ENCODE measurements at places on chromosomes 12 and 14. TPM values are rescaled to one million over a fixed set of nuclear protein-coding genes. Genes with fewer than 3 reads are reported as not detected.

Gene RBM19
- total RNA-seq: 36.1 TPM

DNA sequence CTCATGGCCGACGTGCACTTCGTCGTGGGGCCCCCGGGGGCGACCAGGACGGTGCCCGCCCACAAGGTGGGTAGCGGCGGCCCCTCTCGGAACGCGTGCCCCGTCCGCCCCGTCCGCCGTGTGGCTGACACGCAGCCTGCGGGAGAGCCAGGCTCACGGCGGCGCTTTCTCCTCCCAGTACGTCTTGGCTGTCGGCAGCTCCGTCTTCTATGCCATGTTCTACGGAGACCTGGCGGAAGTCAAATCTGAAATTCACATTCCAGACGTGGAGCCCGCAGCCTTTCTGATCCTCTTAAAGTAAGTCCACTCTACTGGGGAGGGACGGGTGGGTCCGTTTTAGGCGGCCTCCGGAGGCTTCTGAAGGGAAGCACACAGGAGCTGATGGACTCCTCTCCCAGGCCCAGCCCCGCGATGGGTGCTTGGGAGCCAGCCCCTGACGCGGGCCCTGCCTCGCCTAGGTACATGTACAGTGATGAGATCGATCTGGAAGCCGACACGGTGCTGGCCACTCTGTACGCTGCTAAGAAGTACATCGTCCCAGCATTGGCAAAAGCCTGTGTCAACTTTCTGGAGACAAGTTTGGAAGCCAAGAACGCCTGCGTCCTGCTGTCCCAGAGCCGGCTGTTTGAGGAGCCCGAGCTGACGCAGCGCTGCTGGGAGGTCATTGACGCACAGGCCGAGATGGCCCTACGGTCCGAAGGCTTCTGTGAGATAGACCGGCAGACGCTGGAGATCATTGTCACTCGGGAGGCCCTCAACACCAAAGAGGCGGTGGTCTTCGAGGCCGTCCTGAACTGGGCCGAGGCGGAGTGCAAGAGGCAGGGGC, 1.1 kb downstream of the BTBD6 start:
- no peak for ATAC-seq

Gene MYH6
- total RNA-seq: not detected

Gene TESPA1
- 0.20 TPM for total RNA-seq

Gene TAS2R7
- 0.23 TPM for total RNA-seq

- no peak for ATAC-seq
Measured at GRCh38 chr12:115223322-115223721, 539.3 kb upstream of the TBX3 start.

Gene GNG2
- 116 TPM for total RNA-seq

GRCh38 chr14:79965896-79966295, 245.4 kb downstream of the DIO2 start:
- no peak for ATAC-seq

- ATAC-seq: no peak
Measured at GRCh38 chr14:54719406-54719805, 152.5 kb downstream of the SAMD4A start.

DNA sequence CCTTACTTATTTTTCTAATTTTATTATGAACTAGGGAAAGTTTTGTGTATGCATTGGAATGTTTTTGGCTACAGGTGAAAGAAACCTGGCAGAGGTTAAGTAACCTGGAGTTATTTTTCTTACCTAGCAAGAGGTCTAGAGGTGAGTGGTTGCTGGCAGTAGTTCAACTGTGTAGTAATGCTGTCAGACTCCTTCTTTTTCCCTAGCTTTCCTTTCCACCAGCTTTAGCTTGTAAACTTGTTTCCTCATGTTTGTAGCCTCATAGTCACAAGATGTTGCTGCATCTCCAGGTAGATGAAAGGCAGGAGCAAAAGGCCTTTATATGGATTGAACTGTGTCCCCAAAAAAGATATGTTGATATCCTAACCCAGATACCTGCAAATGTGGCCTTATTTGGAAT, 105.1 kb upstream of the AMIGO2 start:
- no peak for ATAC-seq

Gene CD163L1
- 1.3 TPM for total RNA-seq

DNA sequence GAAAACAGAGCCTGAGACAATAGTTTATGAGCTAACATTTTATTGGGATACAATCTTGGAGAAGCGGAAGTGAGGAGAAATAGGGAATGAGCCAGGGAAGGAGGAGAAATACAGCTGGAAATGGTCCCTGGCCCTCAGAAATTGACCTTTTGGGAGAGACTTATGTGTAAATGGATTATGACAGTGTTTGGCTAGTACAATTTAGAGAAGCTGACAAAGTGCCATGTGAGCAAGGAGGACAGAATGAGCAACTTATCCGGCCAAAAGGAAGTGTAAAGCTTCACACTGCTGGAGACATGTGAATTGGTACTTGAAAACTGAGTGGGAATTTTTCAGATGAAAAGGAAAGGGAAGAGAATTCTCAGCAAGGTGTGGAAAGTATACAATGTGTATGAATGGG, 2.9 kb downstream of the GLIPR1 start:
- ATAC-seq: no peak

DNA sequence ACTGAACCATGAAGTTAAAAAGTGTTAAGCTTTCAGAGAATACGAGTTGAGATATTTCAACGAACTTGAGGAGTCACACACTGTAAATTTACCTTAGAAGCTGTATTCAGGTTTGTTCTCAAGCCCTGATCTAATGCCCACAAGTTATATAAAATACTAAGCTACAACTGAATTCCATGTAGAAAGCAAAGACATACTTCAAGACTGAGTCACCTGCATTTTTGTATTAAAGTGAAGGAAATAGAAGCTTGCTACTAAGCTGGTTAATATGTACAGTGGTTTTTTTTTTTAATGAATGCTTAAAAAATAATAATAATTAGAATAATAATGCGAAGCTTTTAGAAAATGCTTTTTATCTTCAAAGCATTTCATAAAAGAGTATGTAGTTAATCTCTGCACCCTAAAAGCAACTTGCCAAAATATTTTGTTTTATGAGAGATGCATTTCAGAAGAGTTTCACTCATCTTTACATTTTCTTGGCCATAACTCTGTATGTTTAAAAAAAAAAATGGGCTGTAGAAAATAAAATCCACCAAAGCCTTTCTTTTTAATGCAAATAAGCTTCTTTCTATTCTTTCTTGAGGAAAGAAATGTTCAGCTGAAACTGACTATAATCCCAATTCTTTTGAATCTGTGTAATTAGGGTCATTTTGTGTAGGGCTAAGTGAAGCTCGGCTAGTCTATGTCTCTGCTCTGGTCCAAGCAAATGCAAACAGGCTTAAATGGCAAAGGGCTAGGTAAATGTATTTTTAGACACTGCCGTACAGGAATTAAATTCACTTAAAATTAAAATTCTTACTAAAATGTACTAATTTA, 1047.5 kb upstream of the FLRT2 start:
- ATAC-seq: no peak

Gene GCN1
- total RNA-seq: 120 TPM

- no peak for ATAC-seq
Measured at GRCh38 chr12:22285846-22286245, 48.7 kb downstream of the ST8SIA1 start.

Gene SIX6
- 0.45 TPM for total RNA-seq

- no peak for ATAC-seq
Measured at GRCh38 chr14:68216079-68216478, 396.5 kb downstream of the RAD51B start.

Gene FLRT2
- total RNA-seq: 7.5 TPM

GRCh38 chr12:102171951-102172350, 25.7 kb downstream of the PMCH start:
- no peak for ATAC-seq

- peak; percentile 45 for ATAC-seq
Measured at GRCh38 chr12:12327802-12328201, 22.2 kb downstream of the MANSC1 start.

GRCh38 chr12:30166006-30166795, 382.5 kb upstream of the TMTC1 start:
- ATAC-seq: no peak

Gene INSM2
- 0.33 TPM for total RNA-seq

DNA sequence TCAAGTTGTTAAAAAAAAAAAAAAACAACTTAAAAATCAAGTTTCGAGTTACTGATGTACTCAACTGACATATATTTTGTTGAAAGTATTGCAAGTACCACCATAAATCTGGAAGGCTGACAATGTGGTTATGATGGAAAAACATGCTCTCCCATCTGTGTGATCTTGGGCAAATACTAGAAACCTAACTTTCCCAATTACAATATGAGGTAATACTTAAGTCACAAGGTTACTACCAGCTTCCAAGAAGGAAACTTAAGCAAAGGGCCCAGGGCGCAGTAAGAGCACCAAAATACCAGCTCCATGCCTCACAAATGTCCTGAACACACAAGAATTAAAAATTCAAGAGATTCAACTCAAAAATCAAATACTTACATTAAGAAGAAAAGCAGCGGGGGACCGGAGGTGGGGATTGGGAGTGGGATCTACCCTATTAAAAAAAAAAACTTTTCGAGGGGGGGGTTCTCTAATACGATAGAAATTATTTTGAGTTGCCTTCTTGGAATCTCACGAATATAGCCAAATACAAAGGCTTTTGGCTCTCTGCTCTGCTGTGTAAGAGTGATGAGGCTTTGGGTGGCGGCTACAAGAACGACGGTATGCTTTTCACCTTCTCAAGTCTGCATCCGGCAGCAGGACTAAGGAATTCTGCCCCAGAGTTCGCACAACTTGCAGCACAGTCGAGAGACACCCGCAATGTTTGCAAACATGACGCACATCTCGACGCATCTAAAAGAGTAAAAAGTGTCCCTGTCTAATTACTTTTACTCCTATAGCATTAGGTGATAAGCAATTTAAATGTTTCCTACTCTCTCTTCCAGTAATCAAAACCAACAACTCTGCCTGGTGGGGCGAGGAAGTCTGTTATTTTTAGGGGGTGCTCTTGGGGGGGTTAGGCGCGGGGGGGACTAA, 1.1 kb downstream of the SAV1 start:
- no peak for ATAC-seq

- no peak for ATAC-seq
Measured at GRCh38 chr12:1666215-1666614, 24.7 kb upstream of the ADIPOR2 start.

GRCh38 chr14:86935241-86935885, 1057.6 kb downstream of the GALC start:
- no peak for ATAC-seq

GRCh38 chr12:132711080-132711843, 620 bp downstream of the PGAM5 start:
- peak; percentile 20 for ATAC-seq

Gene FOXA1
- total RNA-seq: 47.4 TPM

DNA sequence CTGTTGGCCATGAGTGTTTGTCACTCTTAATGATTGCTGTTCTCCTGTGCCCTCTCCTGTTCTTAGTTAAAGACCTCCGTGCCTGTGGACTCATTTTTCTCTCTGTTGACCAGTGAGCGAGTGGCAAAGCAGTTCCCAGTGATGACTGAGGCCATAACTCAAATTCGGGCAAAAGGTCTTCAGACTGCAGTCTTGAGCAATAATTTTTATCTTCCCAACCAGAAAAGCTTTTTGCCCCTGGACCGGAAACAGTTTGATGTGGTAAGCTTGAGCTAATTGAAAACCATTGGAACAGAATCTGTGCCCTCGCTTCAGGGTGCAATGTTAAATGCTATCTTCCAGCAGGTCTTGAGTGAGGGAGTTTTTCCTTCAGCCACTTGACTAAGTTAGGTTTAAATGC, 19.8 kb downstream of the ACAD10 start:
- ATAC-seq: no peak

DNA sequence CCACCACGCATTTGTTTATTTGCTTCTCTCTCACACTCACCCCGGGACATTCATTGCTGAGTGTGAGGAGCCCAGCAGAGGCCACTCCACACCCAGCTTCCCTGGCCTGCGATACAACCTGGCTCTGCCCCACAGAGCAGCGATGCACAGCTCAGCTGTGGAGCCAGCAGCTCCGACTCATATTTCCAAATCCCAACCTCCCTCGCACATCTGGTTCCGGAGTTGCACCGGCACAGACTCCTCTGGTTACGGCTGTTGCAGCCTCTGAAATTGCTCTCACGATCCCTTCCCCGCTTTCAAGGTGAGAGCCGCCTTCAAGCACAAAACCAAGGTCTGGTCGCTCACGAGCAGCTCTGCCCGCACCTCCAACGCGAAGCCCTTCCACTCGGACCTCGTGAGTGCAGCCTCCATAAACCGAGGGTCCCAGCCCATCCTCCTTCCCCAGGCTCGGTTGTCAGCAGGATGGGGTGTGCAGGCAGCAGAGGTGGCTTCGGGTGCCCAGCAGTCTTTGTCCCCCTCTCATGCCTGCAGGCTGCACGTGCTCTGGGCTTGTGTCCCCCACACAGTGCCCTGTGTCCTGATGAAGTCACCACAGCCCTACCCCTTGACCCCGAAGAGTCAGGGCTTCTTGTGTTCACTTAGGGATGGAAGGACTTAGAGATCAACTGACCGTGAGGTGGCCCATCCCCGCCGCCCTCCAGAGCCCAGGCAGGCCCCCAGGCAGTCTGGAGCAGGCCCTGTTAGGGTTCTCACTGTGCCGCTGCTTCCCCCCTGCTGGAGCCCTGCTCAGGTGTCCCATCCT, 184.3 kb downstream of the ADGRD1 start:
- ATAC-seq: peak; percentile 58

DNA sequence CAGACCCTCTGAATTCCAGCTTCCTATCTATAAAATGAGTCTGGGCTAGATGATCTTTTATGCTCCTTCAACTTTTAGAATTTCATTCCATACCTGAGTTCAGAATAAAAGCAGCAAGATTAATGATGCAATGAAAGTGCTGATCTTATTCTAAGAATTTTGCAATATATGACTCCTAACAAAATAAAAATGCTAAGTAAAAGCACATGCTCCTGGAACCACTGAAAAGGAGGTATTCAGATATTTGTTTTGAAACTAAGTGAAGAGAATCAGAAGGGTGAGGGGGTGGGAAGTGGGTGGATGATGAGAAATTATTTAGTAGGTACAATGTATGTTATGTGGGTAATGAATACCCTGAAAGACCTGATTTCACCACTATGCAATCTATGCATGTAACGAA, 216.6 kb downstream of the PTPRO start:
- ATAC-seq: no peak

Gene DBX2
- not detected for total RNA-seq

- no peak for ATAC-seq
Measured at GRCh38 chr12:49965836-49966235, 4.2 kb downstream of the AQP5 start.

- no peak for ATAC-seq
Measured at GRCh38 chr12:108630481-108631207, 3.0 kb downstream of the SELPLG start.

- ATAC-seq: no peak
Measured at GRCh38 chr14:57974896-57975295, 109.0 kb upstream of the SLC35F4 start.

Gene GSG1
- 0.62 TPM for total RNA-seq

Gene EPS8
- 13.8 TPM for total RNA-seq

DNA sequence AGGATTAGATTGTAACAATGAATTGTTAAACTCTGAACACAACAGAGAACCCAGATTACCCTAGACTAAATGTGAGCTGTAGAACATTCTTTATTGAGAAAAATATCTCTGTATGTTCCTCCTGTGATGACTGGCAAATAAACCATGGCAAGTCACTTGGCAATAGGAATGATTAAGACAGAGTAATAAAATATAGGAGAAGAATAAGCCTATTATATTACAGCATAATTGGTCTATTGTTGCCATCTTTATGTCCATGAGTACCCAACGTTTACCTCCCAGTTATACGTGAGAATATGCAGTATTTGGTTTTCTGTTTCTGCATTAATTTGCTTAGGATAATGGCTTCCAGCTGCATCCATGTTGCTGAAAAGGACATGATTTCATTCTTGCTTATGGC, 211.2 kb upstream of the AVPR1A start:
- no peak for ATAC-seq

Gene TAPBPL
- 1.2 TPM for total RNA-seq
